ENCODE measurements at places on chromosomes 6 and 20.

- no peak for DNase-seq
Measured at GRCh38 chr6:65627015-65627414, 80.0 kb downstream of the EYS start.

DNA sequence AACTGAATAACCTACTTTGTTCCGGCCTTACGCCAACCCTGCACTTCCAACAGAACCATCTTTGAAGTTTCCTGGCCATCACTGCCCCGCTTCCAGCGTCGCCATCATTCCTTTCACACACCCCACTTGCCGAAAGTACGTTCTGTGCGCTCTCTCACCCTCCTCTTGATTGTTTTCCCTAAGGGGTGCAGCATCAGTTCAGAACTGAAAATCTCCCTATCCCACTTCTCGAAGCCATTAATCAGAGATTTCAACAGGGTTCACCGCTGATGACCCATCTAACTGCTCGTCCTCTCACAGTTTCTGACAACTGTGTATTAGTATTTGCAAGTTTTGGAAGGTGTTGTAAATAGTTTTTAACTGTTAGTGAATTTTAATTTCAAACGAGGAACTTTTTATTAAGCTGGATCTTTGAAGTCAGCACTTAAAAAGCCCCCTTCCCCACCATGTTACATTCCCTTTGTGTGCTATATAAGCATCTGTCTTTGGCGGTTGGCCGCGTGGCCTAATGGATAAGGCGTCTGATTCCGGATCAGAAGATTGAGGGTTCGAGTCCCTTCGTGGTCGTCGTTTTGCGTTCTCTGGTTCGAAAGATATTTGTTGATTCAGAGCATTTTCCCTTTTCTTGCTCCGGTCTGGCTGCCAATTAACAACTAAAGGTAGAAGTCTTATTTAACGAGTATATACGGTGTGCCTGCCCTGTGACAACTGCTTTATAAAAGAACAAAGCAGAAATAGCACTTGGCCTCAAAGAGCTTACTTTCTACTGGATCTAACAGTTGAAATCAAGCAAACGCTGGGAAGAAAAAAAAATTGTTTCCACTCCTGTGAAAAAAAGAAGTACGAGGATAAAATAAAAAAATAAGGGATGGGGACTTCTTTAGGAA lies 42.6 kb downstream of the TRIM27 start:
- no peak for DNase-seq

- DNase-seq = no peak
Measured at GRCh38 chr6:151275121-151275520, 35.4 kb downstream of the AKAP12 start.

DNA sequence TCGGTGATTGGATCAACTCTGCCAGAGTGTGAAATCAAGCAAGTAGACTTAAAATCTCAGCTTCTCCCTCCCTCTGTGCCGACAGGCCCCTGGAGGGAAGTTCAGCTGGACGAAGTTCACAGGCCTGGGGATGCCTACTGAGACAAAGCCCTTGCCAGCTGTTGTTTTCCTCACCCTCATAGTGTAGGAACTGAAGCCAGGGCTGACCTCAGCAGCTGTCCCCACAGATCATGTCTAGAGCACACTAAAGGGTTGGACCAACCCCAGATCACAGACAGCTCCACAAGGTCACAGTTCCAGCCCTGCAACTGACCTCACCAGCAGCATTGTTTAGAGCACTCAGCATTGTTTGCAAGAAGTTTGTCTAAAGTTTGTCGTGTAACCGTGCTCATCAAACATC lies 261.9 kb upstream of the ECI2 start:
- DNase-seq = no peak

GRCh38 chr6:55632953-55633352 lies 54.0 kb upstream of the HMGCLL1 start:
- DNase-seq = no peak

- no peak for DNase-seq
Measured at GRCh38 chr6:26094036-26094435, 6.8 kb downstream of the HFE start.

DNA sequence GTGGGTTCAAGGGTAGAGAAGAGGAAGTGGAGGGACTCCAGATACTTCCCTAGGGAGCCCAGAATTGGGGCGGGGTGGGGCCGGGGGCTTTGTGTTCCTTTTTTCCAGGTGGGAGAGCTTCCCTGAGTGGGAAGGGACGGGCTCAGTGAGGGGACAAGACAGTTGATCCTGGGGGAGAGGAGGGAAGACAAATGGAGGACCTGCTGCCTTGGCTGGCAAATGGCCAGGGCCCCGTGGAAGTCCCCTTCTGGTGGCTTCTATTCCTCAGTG lies 2.6 kb downstream of the CTSZ start:
- no peak for DNase-seq
